T-helper 22 cell (primary cell): ENCODE measurements at places on chromosomes 4 and X.

- peak; percentile 52 for DNase-seq
Observed at GRCh38 chrX:107718156-107718621, 57.4 kb downstream of the TSC22D3 start.

GRCh38 chr4:177356206-177356605, 46.5 kb downstream of the NEIL3 start:
- no peak for DNase-seq

DNA sequence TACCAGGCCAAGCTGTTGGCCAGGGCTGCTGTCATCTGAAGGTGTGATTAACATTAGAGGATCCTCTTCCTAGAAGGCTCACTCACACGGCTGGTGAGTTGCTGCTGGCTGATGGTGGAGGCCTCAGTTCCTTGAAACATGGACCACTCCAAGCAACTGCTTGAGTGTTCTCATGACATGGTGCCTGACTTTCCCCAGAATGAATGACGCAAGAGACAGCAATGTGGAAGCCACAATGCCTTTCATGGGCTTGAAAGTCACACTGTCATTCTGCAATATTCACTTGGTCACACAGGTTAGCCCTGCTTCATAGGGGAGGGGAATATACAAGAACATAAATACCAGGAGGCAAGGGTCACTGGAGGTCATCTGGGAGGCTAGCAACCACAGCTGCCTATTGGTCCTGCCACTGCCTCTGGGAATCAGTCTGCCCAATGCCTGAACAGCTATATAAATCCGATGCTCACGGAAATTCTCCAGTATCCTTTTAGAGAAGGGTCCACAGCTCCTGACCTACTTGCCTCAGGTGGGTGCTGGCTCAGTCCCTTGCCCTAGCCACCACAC, 97.1 kb upstream of the MAML3 start:
- no peak for DNase-seq

DNA sequence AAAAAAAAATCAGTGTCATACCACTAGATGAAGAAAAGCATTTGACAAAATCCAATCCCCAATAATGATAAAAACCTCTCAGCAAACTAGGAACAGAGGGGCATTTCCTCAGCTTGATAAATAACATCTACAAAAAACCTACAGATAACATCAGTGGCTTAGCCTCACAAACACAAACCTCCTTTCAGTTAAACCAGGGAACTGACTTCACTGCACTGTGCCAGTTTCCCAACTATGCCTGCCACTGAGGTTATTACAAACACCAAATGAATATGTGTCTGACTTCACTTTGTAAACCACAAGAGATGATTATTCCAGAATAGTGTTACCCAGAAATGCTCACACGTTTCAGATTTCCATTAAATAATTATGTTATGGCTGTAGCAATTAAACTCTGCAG, 15.3 kb downstream of the MTMR8 start:
- no peak for DNase-seq

- DNase-seq, result no peak
Observed at GRCh38 chr4:76326515-76326914, 20.0 kb downstream of the STBD1 start.

DNA sequence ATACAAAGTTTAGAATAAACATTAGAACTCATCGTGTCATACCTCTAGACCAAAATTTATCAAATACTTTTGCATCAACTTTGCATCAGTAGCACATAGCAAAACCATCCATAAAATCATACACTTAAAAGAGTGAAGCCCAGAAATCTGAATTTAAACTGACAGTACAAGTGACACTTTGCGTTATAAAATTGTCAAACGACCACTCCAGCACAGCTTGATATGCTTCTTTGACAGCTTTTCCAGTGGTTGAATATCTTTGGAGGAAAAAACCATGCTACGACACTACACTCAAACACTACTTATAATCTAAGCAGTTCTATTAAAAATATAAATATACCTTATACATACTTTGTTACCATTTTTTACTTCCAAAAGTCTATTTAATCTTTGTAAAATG, 1644.4 kb downstream of the STIM2 start:
- no peak for DNase-seq

- no peak for DNase-seq
Observed at GRCh38 chr4:101972791-101973190, 182.3 kb downstream of the BANK1 start.

DNA sequence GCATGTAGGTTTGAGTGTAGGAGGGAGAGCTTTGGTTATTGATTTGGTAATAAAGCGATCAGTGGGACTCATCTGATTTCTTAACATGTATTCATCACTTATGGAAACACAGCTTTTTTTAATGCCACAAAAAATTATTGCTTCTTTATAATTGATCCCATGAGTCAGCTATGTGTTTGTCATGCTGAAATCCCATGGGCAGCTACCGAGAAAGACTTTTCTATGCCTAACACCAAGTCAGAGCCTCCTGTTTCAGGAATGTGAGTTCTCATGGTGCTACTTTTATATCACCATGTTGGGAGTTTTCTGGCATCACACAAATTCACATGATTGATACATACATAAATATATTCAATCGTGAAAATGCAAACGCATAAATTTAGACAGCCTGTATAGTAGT, 165.7 kb downstream of the RAPGEF2 start:
- DNase-seq, result no peak

DNA sequence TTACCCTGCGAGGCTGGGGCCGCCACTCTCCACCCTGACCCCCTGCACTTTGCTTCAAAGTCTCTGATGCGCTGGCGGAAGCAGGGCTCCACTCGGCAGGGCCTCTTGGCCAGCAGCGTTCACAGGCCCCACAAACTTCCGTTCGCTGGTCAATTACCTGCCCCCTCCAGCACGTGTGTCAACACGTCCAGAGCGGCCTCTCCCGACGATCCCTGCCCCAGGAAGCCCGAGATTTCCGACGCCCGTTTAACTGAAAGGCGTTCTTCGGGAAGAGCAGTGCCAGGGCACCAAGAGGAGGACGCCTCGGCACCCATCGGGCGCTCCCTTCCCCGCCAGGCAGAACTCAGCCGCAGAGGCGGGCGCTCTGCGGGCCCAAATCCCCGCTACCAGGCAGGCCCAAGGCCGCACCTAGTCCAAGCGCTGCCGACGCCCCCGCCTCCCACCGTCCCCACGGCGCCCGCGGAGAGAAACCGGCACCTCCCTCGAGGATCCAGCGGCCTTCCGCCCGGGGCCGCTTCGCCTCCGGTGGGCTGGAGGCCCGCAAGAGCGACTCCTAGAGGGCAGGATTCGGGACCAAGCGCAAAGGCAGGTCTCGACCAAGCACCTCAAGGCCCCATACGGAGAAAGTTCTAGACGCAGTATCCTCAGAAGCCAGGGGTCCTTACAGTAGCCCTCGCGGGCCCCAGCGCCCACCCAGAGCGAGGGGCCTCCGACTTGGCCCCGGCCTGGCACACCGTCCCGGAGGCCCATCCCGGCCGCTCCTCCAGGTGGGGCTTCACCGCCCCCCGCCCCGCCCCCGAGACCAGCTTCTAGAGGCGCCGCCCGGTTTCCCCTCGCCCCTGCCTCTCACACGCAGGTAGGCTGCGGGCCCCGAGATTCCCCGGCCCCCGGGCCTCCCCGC, 586 bp downstream of the BCAP31 start:
- DNase-seq, result peak; percentile 29

DNA sequence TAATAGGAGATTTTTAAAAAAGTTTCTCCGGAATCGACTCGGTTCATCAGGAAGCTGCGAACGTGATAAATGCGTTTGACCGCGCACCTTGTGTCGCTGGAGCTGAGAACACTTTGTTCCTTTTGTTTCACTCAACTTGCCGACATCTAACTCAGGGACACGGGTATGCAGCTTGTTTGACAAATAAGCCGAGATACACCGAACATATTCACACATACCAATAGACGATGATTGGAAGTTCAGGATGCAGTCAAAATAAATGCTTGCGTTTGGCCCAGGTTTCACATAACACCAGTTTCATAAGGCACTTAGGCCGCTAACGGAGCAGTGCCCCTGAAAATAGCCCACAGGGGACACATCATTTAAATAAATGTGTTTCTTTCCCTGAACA, 932 bp upstream of the SHISA3 start:
- no peak for DNase-seq

- DNase-seq, result no peak
Observed at GRCh38 chrX:19388741-19389140, 45.0 kb downstream of the PDHA1 start.

DNA sequence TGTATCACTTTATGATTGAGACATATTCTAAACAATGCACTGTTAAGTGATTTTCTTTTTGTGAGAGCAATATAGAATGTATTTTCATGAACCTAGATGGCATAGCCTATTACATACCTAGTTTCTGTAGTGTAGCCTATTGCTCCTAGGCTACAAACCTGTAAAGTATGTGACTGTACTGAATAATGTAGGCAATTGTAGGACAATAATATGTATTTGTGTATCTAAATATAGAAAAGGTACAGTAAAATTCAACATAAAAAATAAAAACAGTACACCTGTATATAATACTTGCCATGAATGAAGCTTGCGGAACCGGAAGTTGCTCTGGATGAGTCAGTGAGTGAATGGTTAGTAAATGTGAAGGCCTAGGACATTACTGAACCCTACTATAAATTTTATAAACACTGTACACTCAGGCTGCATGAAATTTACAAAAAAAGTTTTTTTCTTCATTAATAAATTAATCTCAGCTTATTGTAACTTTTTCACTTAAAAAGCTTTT, 106.7 kb downstream of the VSIG4 start:
- no peak for DNase-seq

- no peak for DNase-seq
Observed at GRCh38 chrX:145729635-145730034, 88.0 kb upstream of the SLITRK2 start.

DNA sequence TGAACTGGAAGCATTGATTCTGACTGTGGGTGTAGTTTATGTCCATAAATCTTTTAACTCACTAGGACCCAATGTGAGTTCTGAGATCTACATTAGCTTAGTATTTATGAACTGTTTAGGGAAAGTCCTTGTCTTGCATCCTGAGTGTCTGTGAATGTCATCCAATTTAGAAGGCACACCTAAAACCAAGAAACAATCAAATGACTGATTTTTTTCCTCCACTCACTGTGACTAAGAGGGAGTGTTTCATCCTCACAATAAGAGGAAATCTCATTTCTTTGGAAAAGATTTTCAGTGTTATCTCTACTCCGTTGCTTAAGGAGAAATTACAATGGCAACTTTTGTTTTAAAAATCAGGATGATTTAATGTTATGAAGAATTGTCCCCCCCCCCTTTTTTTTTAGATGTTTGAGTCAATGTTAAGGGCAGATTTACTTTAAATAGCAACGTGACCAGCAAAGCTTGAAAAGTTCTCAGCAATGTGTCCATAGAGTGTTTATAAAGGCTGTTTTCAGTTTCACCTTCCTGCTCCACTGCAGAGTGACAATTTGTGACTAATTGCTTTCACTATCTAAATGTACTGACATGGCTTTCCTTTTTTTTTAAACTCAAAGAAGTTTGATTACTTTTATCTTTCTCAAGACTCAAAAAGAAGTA, 173.0 kb downstream of the SPCS3 start:
- no peak for DNase-seq

DNA sequence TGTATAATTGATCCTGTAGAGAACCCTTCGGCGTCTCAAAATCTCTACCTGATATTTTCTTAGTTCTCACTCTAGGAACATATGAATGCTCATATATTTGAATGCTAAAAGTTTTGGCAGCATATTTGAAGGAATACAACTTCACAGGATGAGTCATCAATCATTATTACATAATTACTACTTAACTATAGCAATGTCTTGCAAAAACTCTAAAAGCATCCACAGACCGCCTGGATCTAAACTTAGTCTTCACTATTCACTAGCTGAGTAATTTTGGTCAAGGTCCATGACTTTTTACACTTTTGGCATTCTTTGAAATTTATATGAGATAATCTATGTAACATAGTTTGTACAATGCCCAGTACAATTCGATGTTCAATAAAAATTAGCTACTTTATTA, 194.7 kb downstream of the DTHD1 start:
- DNase-seq, result no peak

GRCh38 chr4:180363815-180364214, 1879.4 kb upstream of the TENM3 start:
- DNase-seq, result no peak

GRCh38 chrX:13085526-13085925, 41.1 kb upstream of the FAM9C start:
- no peak for DNase-seq

DNA sequence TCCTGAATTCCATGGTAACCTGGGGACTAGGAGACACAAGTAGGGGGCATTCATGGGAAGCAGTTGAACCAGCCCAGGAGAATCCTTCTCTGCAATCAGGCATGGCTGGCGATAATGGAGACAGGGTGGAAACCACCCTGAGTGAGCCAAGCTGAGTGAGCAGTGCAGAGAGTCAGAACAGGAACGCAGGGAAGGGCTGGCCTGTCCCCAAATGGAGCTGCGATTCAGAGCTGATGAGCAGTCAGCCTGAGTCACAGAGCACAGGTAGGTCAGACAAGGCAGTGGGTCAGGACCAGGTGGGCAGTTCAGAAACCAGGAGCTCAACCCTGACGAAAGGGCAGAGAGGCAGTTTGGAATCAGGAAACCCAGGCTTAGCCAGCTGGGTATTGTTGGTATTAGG, 129.0 kb downstream of the BTC start:
- no peak for DNase-seq

DNA sequence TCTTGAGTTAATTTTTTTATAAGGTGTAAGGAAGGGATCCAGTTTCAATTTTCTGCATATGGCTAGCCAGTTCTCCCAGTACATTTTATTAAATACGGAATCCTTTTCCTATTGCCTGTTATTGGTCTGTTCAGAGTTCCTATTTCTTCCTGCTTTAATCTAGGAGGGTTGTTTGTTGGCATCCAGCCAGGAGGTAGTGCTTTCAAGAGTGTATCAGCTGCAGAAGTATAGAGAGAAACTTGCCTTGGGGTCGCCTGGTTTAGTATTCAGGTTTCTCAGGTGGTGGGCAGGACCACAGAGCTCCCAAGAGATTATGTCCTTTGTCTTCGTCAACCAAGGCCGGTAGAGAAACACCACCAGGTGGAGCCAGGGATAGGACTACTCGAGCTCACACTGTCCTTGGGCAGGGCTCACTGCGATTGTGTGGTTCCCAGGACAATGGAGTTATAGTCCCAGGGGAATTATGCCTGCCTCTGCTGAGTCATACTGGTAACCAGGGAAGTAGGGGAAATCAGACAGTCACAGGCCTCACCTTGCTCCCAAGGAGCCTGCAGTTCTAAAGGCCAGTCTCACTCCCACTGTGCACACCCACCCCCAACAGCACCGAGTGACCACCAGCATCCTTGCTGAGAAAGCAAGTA, 168.1 kb downstream of the VSIG4 start:
- no peak for DNase-seq

DNA sequence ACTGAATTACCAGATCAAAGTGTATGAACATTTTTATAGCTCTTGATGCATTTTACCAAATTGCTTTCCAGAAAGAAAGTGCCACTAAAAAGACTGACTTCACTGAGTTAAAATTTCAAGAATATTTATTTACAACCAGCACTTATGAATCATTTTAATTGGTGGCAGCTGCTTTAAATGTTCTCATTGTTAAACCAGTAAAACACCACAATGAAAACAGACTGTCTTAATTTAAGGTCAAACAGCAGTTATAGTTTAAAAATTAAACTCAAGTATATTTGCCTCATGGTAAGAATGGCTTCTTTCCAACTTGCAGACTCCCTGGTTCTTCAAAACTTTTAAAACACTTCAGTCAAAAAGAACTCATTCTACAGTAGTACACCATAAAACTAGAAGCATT, 36.9 kb downstream of the AMMECR1 start:
- no peak for DNase-seq
